ENCODE measurements at places on chromosomes 4 and X. TPM values are rescaled to one million over a fixed set of nuclear protein-coding genes. Genes with fewer than 3 reads are reported as not detected.
A peak's percentile ranks its signal among the peaks of the same experiment; 100 is the strongest.

The ANXA10 gene
- not detected for total RNA-seq

The PNCK gene
- total RNA-seq: not detected

The CYSLTR1 gene
- total RNA-seq: not detected

DNA sequence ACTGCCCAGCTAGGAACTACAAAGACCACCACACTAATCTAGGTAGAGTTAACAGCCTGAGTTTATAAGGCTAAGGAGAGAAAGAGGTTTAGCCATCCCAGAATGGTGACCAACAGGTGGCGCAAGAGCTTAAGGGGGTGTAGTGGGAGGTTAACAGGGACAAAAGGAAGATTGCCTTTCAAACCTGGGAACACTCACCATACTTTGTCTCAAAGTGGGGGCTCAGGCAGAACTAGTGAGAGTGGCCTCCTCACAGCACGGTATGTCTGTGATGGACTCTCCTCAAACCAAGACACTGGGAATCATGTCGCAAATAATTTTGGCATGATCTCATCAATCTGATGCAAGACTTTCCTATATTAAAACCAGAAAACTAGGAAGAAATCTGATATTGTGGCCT, 23.4 kb downstream of the CCNI start:
- H3K4me3 ChIP-seq: no peak overlapping the region
- no peaks in the 10 kb centered on the region for H3K27me3 ChIP-seq
- peak; percentile 58 for DNase-seq
- peaks cover 3% of the 10 kb centered on the region for H3K4me1 ChIP-seq
- no peak overlapping the region for H3K27ac ChIP-seq
- peaks cover 12% of the 10 kb centered on the region for H3K36me3 ChIP-seq

- H3K27me3 ChIP-seq: no peaks in the 10 kb centered on the region
- no peak overlapping the region for H3K4me3 ChIP-seq
- DNase-seq: peak; percentile 91
- peak overlapping the region; percentile 53 for H3K27ac ChIP-seq
- H3K36me3 ChIP-seq: no peaks in the 10 kb centered on the region
Measured at GRCh38 chr4:168221301-168221700, 97.3 kb downstream of the DDX60 start.

DNA sequence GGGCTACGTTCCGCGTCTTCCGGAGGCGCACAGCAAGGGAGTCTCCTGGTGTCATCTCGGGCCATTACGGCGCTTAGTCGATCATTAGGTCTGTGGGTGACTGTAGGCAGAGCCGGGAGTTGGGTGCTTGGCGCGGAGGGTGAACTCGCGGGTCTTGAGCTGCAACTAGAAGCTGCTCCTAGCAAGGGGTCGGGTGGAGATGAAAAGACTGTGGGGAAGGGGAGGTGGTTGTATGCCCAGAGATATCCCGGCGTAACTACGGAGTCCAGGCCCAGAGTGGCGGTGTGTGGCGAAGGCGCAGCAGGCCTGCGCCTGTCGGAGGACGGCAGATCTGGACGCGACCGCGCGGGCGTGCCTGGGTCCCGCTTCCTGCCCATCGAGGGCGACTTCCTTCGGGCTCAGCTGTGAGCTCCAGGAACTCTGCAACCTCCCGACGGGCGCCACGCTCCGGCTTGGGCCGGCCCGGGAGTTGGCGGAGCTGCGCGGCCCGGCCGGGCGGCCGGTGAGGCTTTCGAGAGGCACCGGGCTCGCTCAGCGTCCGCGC, 2.7 kb upstream of the NKX3-2 start:
- no peak overlapping the region for H3K27ac ChIP-seq
- no peak for DNase-seq
- H3K4me3 ChIP-seq: no peak overlapping the region
- H3K27me3 ChIP-seq: peaks cover 48% of the 10 kb centered on the region

DNA sequence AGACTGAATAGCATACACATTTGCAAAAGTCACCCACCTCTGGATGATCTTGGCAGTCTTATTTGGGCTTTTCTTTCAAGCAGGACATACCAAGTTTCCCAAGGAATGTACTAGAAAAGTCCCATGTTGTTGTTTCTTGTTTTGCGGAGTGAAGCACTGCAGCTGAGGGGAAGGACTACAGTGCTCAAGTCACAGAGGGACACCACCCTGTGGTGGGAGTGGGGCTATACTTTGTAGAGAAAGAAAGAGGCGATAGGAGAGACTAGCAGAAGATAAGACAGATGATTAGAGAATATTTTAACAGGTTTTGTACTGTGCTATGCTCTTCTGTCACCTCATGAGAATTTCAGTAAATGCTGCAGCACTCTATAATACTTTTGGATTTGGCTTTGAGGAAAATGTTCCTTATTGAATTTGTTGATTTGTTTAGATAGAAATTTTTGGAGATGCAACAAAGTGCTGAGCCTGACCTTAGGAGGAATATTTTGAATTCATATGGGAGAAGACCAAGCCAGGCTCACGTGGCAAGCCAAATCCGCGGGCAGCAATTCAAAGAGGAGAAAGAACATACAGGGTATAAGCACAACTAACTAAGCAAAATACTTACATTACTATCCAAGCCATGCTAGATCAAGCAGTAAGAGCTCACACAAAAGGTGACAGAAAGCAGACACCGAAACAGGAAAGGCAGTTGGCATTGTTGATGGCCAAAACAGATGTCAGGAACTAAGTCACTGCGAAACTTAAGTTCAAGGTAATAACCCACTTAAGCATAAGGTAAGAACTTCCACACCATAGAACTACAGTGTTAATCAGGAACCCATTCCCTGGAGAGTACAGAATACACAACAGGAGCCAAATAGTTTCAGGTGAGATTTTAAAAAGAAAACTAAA, 280.3 kb upstream of the INTU start:
- no peak overlapping the region for H3K27ac ChIP-seq
- no peak overlapping the region for H3K4me3 ChIP-seq
- H3K27me3 ChIP-seq: no peaks in the 10 kb centered on the region
- no peak for DNase-seq
- H3K36me3 ChIP-seq: no peaks in the 10 kb centered on the region

- no peak overlapping the region for H3K4me3 ChIP-seq
- DNase-seq: no peak
- no peaks in the 10 kb centered on the region for H3K36me3 ChIP-seq
- no peaks in the 10 kb centered on the region for H3K27me3 ChIP-seq
- no peak overlapping the region for H3K27ac ChIP-seq
Measured at GRCh38 chr4:129747756-129748155, 651.8 kb downstream of the C4orf33 start.

- H3K36me3 ChIP-seq: no peaks in the 10 kb centered on the region
- no peak overlapping the region for H3K4me3 ChIP-seq
- H3K4me1 ChIP-seq: peaks cover 33% of the 10 kb centered on the region
- H3K27me3 ChIP-seq: peaks cover under 1% of the 10 kb centered on the region
Measured at GRCh38 chr4:38160487-38161207, 200.4 kb downstream of the PTTG2 start.

- H3K27me3 ChIP-seq: peaks cover 9% of the 10 kb centered on the region
- no peaks in the 10 kb centered on the region for H3K36me3 ChIP-seq
- peak; percentile 24 for DNase-seq
- H3K27ac ChIP-seq: no peak overlapping the region
Measured at GRCh38 chrX:21745756-21746155, 12.2 kb downstream of the SMPX start.

GRCh38 chr4:10007436-10007740, 13.9 kb downstream of the SLC2A9 start:
- DNase-seq: no peak
- H3K4me3 ChIP-seq: no peak overlapping the region
- no peaks in the 10 kb centered on the region for H3K36me3 ChIP-seq
- H3K27ac ChIP-seq: no peak overlapping the region
- H3K27me3 ChIP-seq: no peaks in the 10 kb centered on the region
- peaks cover 20% of the 10 kb centered on the region for H3K4me1 ChIP-seq

- H3K4me3 ChIP-seq: no peak overlapping the region
- DNase-seq: no peak
- H3K4me1 ChIP-seq: no peaks in the 10 kb centered on the region
- no peaks in the 10 kb centered on the region for H3K36me3 ChIP-seq
- H3K27me3 ChIP-seq: no peaks in the 10 kb centered on the region
Measured at GRCh38 chr4:118964891-118965411, 76.3 kb downstream of the SYNPO2 start.

- H3K4me3 ChIP-seq: no peak overlapping the region
- H3K27ac ChIP-seq: peak overlapping the region; percentile 69
- peak; percentile 84 for DNase-seq
- H3K36me3 ChIP-seq: no peaks in the 10 kb centered on the region
Measured at GRCh38 chrX:73577361-73577760, 14.4 kb downstream of the CHIC1 start.

DNA sequence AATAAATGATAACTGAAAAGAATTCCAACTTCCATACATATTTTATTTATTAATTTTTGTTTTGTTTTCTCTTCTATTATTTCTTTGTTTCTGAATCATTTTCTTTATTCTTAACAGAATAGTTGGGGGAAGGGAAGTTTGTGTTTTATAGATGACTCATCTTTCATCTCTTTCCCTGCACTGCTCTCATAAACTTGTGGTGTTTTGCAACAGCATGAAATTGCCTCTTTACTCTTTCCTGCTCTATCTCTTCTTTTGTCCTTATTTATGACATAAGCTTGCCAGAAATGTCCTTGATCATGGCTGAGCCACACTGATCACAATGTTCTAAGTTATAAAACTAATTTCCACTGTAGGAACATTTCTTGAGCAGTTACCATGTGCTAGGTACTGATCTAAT, 22.3 kb downstream of the QRFPR start:
- no peak overlapping the region for H3K27ac ChIP-seq
- H3K4me1 ChIP-seq: no peaks in the 10 kb centered on the region
- no peak for DNase-seq
- no peaks in the 10 kb centered on the region for H3K36me3 ChIP-seq

DNA sequence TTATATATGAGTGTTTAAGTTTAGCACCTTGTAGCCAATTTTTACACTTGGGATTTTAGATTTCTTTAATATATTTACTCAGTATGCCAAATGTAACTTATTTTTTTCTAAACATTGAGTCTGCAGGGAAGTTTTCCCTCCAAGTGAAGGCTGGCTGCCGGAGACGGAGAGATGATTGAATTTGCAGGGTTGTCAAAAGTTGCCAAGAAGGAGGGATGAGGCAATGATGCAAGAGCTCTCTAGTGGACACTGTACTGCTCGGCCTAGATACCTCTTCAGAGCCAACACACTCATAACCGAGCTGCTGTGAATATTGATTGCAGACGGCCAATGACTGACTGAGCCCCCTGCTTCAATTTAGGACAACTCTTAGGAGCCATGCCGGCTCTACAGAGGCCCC, 318.6 kb upstream of the CASK start:
- H3K4me1 ChIP-seq: no peaks in the 10 kb centered on the region
- no peaks in the 10 kb centered on the region for H3K27me3 ChIP-seq
- no peaks in the 10 kb centered on the region for H3K36me3 ChIP-seq
- no peak overlapping the region for H3K27ac ChIP-seq

DNA sequence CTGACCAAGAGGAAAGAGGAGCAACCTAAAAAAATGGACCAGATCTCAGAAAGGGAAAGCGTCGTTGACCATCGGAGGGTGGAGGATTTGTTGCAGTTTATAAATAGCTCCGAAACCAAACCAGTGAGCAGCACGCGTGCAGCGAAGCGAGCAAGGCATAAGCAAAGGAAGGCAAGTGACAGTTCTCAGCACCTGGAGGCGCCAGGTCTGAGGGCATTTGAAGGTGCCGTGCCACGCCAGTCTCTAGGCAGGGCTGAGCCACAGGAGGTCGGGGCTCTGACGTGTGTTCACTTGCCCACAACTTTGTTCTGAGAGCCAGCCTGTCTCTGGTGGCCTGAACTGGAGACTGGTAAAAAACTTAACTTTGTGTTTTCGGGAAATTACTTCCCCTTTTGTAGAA, 59.7 kb downstream of the TNIP2 start:
- no peak overlapping the region for H3K27ac ChIP-seq
- DNase-seq: no peak
- H3K4me3 ChIP-seq: no peak overlapping the region

GRCh38 chr4:80011636-80012236, 61.3 kb downstream of the ANTXR2 start:
- peak overlapping the region; percentile 46 for H3K4me3 ChIP-seq
- no peaks in the 10 kb centered on the region for H3K27me3 ChIP-seq
- peak; percentile 85 for DNase-seq
- no peaks in the 10 kb centered on the region for H3K36me3 ChIP-seq
- peak overlapping the region; percentile 61 for H3K27ac ChIP-seq

GRCh38 chrX:52078131-52078530, 9.1 kb upstream of the MAGED4B start:
- H3K4me3 ChIP-seq: no peak overlapping the region
- no peaks in the 10 kb centered on the region for H3K4me1 ChIP-seq
- no peak for DNase-seq

DNA sequence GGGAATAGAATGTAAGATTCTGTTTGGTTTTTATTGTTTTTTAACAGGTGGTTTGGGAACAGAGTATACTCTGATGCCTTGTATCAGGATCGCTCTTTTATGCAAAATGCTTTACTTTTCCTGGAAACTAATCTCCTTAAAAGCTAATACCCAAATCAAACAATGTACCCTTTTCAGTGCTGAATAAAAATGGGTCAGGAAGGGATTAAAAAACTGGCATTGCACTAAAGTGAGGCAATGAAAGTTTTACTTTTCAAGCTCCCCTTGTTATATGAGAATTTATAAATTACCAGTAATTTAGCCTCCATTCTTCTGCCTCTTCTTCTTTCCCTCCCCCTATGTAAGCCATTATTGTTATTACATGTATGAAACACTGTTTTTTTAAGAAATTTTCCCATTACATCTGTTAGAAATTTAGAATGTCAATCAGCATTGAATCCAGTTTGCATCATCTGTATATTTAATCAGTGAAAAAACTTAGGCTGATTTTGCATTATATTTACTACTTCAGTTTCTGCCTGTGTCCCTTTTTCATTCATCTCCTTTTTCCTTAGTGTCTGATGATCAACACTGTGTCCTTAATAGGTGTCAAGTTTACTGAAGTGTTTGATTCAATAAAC, 89.7 kb upstream of the NPNT start:
- no peaks in the 10 kb centered on the region for H3K4me1 ChIP-seq
- H3K36me3 ChIP-seq: no peaks in the 10 kb centered on the region
- H3K27ac ChIP-seq: no peak overlapping the region

- H3K4me3 ChIP-seq: no peak overlapping the region
- H3K36me3 ChIP-seq: no peaks in the 10 kb centered on the region
- H3K27me3 ChIP-seq: no peaks in the 10 kb centered on the region
- no peak overlapping the region for H3K27ac ChIP-seq
Measured at GRCh38 chrX:71159335-71159734, 14.7 kb downstream of the NLGN3 start.

DNA sequence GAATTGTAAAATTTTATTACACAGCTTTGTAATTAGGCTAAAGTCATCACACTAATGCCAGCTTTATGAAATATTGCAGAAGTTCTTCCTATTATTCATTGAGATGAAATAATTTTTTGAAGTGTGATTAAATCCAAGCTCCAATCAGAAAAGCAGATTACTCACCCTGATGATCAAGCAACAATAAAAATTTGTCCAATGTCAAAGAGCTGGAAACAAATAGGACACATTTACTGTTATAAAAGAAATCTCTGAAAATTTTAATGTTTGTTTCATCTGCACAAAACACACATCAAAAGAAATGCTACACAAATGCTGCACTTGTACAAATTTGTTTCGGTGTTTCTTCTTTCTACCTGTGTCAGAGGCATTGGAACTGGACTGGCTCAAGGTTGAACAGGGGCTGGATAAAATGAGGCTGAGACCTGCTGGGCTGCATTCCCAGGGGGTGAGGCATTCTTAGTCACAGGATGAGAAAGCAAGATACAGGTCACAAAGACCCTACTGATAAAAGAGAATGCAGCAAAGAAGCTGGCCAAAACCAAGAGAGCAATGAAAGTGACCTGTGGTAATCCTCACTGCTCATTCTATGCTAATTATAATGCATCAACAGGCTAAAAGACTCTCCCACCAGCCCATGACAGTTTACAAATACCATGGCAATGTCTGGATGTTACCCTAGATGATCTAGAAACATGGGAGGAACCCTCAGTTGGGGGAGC, 78.3 kb downstream of the GASK1B start:
- no peaks in the 10 kb centered on the region for H3K27me3 ChIP-seq
- peaks cover 14% of the 10 kb centered on the region for H3K4me1 ChIP-seq
- H3K27ac ChIP-seq: no peak overlapping the region
- no peaks in the 10 kb centered on the region for H3K36me3 ChIP-seq
- peak; percentile 70 for DNase-seq
- no peak overlapping the region for H3K4me3 ChIP-seq
